ENCODE measurements at places on chromosomes 13 and 19.

- peak; percentile 73 for DNase-seq
Measured at GRCh38 chr19:18932216-18932841, 8.7 kb downstream of the HOMER3 start.

GRCh38 chr13:22372261-22372660 lies 701.4 kb downstream of the FGF9 start:
- DNase-seq: no peak

GRCh38 chr13:41056194-41056593 lies 5.1 kb upstream of the WBP4 start:
- DNase-seq: no peak

GRCh38 chr13:97113231-97114001 lies 108.7 kb upstream of the MBNL2 start:
- no peak for DNase-seq

DNA sequence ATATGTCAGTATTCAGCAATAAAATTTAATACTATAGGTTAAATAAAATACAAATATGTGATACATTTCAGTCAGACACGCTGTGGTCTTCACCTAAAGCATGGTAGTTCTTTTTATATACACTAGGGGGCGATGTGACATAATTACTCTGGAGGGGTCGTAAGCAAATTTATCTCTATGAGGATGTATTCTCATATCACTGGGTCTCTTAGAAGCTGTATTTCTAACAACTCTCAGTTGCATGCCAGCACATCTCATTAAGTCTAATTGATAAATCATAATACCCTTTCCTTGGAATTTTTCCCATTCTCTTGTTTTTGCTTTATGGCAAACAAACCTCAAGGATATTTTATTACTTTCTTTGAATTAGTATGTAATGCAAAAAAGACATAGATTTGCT lies 3.9 kb upstream of the PCDH17 start:
- DNase-seq: no peak

DNA sequence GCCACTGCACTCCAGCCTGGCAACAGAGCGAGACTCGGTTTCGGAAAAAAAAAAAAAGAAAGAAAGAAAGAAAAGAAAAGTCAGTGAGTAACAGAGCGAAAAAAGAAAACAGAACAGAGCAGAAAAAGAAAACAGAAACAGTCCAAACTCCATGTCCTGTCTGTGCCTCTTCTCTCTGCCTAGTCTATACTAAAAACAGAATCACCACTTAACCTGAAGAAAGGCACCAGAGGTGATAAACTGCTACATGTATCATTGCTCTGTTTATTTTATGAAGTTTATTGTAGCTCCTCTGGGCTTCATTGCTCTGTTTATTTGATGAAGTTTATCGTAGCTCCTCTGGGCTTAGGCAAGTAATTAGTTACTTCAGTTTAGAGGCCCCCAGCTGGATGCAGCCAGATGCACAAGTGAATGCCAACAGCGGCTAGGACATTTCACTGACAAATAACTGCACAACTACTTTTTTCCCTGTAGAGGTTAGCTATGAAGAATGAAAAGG lies 39.2 kb downstream of the TBC1D4 start:
- no peak for DNase-seq

- no peak for DNase-seq
Measured at GRCh38 chr19:40650749-40651305, 39.6 kb downstream of the NUMBL start.

DNA sequence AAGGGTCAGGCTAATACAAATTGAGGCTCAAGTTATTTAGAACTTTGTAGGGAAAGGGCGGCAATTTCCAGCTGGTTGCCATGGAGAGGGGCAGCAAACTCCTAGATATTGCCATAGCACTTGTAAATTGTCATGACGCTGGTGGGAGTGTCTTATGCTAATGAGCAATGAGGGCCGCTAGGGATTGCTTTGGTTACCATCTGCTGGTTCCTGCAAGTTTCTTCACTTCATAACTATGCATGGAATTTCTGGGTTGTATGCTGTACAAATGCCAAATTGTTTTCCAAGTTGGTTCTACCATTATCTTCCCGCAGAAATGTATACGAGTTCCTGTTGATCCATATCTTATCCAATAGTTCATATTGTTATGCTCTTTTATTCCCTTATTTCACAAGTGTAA lies 1339.4 kb downstream of the EFNB2 start:
- no peak for DNase-seq

- no peak for DNase-seq
Measured at GRCh38 chr13:51045451-51045850, 65.6 kb downstream of the C13orf42 start.

GRCh38 chr13:41597348-41598041 lies 140.1 kb downstream of the RGCC start:
- DNase-seq: no peak

- DNase-seq: no peak
Measured at GRCh38 chr19:13723206-13723605, 41.1 kb upstream of the MRI1 start.

DNA sequence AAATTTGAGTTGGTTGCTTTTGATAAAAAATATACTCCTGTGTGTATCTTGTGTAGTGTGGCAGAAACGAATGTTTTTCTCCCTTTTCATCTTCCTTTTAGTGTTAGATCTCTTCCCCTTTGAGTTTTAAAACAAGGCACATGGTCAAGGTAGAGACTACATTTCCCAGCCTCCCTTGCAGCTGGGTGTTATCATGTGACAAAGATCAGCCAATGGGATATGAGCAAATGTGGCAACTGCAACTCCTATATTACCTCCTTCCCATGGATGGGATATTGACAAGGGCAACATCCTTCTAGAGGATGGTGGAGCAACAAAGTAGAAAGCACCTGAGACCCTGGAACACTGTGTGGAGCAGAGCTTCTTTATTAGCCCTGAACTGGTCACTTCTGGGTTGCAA lies 42.4 kb downstream of the ADGRE3 start:
- no peak for DNase-seq

GRCh38 chr13:47126432-47126831 lies 229.6 kb upstream of the HTR2A start:
- no peak for DNase-seq

- no peak for DNase-seq
Measured at GRCh38 chr13:30163441-30163840, 143.9 kb downstream of the KATNAL1 start.

GRCh38 chr19:12668932-12669269 lies 2.3 kb downstream of the WDR83 start:
- DNase-seq: no peak
